ENCODE measurements at places on chromosomes 12 and 14. TPM values are rescaled to one million over a fixed set of nuclear protein-coding genes. Genes with fewer than 3 reads are reported as not detected.

- H3K27ac ChIP-seq, result no peak overlapping the region
- no peak overlapping the region for H3K4me3 ChIP-seq
- no peaks in the 10 kb centered on the region for H3K27me3 ChIP-seq
- DNase-seq, result no peak
Measured at GRCh38 chr12:58174316-58174715, 232.9 kb downstream of the ATP23 start.

- H3K27me3 ChIP-seq, result no peaks in the 10 kb centered on the region
- H3K36me3 ChIP-seq, result no peaks in the 10 kb centered on the region
- no peak for DNase-seq
Measured at GRCh38 chr12:59027199-59027598, 106.9 kb upstream of the LRIG3 start.

DNA sequence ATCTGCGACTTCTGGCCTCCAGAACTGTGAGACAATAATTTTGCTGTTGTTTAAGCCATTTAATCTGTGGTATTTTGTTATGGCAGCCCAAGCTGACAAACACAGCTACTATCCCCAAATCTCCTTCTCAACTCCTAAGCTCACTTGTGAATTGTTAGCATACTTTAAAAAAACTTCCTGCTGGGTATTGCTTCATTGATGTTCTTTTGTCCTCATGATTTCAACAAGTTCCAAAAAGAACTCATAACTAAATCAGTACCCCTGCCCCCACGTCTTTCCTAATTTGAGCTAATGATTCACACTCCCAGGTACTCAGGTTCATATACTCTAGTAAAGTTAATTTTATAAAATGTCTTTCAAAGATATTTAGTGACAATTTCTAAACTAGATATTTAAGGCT is 125.5 kb downstream of the MDGA2 start:
- no peak overlapping the region for H3K4me3 ChIP-seq
- no peak overlapping the region for H3K27ac ChIP-seq
- no peaks in the 10 kb centered on the region for H3K27me3 ChIP-seq
- DNase-seq, result no peak

DNA sequence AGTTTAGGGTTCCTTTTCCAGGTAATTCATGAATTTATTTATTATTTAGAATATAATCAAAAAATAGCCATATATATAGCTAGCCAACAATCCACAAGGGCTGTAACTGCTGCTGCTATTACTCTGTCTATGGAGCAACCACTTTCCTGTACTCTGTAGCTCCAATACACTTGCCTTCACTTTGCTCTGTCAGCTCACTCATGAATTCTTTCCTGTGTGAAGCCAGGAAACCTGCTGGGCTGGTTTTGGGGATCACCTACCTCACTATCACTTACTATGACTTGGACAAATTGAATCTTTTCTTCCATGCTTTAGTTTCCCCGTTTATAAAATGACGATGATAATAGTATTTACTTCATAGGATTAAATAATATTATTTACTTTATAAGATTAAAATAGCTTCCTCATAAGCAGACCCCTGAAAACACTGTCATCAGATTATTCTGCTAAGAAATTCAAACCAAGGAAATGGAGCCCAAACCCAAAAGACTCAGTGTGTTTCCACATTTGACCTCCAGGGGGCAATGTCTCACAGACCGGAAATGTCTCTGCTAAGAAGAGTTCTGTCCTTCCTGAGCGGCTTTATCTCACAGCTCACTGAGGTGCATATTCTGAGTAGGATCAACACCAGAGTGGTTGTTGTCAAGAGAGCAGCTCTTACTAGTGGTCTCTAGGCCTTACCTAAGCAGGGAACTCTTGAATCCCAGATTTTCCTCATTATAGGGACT is 457.1 kb downstream of the DAD1 start:
- H3K4me3 ChIP-seq, result no peak overlapping the region
- no peaks in the 10 kb centered on the region for H3K36me3 ChIP-seq
- H3K27me3 ChIP-seq, result no peaks in the 10 kb centered on the region
- no peak for DNase-seq
- H3K27ac ChIP-seq, result no peak overlapping the region

DNA sequence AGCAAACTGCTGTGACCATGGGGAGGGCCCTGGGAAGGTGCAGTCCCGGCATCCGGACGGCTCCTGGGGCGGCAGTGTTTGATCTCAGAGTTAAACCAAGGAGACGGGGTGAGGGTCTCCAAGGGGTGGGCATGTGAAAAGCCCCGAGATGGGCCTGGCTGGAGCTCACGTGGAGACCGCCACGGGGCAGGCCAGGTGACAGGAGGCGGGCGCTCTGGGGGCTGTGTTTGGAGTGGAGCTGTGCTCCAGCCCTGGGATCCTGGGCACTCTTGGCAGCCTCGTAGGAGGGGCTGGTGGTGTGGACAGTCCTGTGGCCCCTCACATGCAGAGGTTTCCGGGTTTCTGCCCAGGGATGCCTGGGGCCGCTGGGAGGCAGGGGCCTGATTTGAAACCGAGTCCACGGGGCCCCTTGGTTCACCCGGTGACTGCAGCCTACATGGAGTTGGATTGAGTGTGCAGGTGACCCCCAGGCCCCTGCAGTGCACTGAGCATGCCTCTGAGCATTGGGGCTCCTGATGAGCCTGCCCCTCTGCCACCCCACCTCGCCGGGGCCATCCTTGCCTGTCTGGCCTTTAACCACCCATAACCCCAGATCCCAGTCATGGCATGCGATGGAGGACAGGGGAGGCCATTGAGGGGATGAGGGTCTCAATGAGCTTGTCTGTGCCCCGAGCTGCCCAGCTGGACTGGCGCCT is 8.4 kb downstream of the KIF26A start:
- H3K27ac ChIP-seq, result no peak overlapping the region
- H3K4me1 ChIP-seq, result peaks cover 14% of the 10 kb centered on the region
- no peak for DNase-seq
- H3K27me3 ChIP-seq, result no peaks in the 10 kb centered on the region
- H3K4me3 ChIP-seq, result no peak overlapping the region
- no peaks in the 10 kb centered on the region for H3K36me3 ChIP-seq

Gene LTBR
- 143 TPM for total RNA-seq

Gene FLRT2
- 4.5 TPM for total RNA-seq

Gene CCDC197
- total RNA-seq, result not detected

DNA sequence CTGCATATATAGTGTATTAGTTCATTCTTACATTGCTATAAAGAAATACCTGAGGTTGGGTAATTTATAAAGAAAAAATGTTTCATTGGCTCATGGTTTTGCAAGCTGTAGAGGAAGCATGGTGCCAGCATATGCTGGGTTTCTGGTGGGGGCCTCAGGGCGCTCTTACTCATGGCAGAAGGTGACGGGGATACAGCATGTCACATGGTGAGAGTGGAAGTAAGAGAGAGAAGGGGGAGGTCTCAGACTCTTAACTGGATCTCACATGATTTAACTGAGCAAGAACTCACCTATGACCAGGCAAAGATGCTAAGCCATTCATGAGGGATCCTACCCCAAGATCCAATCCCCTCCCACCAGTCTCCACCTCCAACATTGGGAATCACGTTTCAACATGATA is 15.9 kb upstream of the PAWR start:
- no peak for DNase-seq
- H3K4me3 ChIP-seq, result no peak overlapping the region
- H3K36me3 ChIP-seq, result no peaks in the 10 kb centered on the region
- H3K27ac ChIP-seq, result no peak overlapping the region

GRCh38 chr14:67232066-67232465 is 9.2 kb upstream of the PALS1 start:
- no peak overlapping the region for H3K27ac ChIP-seq
- no peak for DNase-seq
- no peak overlapping the region for H3K4me3 ChIP-seq
- no peaks in the 10 kb centered on the region for H3K36me3 ChIP-seq
- no peaks in the 10 kb centered on the region for H3K4me1 ChIP-seq

- no peak for DNase-seq
- H3K36me3 ChIP-seq, result no peaks in the 10 kb centered on the region
- no peaks in the 10 kb centered on the region for H3K4me1 ChIP-seq
- no peak overlapping the region for H3K4me3 ChIP-seq
- H3K27me3 ChIP-seq, result no peaks in the 10 kb centered on the region
Measured at GRCh38 chr12:21881965-21882364, 59.3 kb downstream of the ABCC9 start.

DNA sequence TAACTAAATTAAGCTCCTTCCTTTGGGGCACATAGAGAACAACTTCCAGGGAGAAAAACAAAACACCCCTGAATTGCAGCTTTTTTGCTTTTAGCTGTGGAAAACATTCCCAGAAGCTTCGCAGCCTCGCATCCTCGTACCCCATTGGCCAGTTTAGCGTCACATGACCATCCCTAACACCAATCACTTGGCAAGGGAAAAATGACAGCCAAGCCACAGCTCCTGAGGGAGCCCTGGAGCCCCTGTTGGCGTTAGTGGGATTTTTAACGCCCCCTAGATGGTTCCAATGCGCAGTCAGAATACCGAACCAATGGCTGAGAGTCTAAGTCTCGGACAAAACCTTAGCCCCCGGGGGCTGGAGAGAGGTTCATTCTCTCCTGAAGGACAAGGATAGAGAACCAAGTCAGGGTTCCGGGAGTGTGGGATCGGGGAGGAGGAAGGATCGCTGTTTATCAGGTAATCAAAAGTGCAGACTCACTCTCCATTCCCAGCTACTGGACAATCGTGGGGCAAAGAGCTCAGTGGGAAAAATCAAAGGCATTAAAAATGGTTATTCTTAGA is 135.6 kb upstream of the HIF1A start:
- no peaks in the 10 kb centered on the region for H3K36me3 ChIP-seq
- peaks cover 68% of the 10 kb centered on the region for H3K4me1 ChIP-seq
- H3K4me3 ChIP-seq, result no peak overlapping the region
- H3K27me3 ChIP-seq, result no peaks in the 10 kb centered on the region
- DNase-seq, result no peak
- H3K27ac ChIP-seq, result peak overlapping the region; percentile 92

DNA sequence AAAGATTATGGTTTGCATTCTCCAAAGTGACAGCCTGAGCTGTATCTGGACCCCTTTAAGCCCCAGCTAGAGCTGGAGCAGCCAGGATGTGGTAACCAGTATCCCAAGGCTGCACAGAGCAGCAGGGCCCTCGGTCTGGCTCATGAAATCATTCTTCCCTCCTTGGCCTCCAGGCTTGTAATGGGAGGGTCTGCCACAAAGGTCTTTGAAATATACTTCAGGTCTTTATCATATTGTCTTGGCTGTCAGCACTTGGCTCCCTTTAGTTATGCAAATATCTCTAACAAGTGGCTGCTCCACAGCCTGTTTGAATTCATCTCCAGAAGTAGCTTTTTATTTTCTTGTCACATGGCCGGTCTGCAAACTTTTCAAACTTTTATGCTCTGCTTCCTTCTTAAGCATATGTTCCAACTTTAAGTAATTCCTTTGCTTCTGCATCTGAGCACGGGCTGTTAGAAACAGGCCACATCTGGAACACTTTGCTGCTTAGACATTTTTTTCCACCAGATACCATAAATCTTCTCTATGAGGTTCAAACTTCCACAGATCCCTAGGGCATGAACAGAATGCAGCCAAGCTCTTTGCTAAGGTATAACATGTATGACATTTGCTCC is 663.4 kb upstream of the MIS18BP1 start:
- no peaks in the 10 kb centered on the region for H3K36me3 ChIP-seq
- no peaks in the 10 kb centered on the region for H3K27me3 ChIP-seq
- no peaks in the 10 kb centered on the region for H3K4me1 ChIP-seq
- DNase-seq, result no peak
- no peak overlapping the region for H3K27ac ChIP-seq
- H3K4me3 ChIP-seq, result no peak overlapping the region

Gene RARG
- 101 TPM for total RNA-seq

DNA sequence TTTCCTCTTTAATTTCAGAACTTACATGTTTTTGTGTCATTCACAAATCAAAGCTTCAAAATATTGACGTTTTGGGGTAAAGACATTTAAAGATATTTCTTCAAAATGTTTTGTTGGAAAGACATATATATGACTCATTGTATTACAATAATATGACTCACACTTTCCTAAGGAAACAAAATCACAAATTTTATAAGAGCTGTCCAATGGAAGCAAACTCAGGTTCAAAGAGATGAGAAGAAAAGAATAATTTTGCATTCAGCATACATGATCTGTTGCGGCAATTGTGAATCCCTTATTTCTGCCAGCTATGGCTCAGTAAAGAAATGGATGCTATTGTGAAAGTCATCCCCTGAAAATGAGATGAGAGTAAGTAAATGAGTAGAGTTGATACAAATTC is 82.7 kb downstream of the GRIP1 start:
- peaks cover 4% of the 10 kb centered on the region for H3K4me1 ChIP-seq
- H3K27ac ChIP-seq, result no peak overlapping the region
- no peaks in the 10 kb centered on the region for H3K36me3 ChIP-seq
- no peaks in the 10 kb centered on the region for H3K27me3 ChIP-seq

- no peak for DNase-seq
- H3K4me1 ChIP-seq, result peaks cover 10% of the 10 kb centered on the region
- H3K36me3 ChIP-seq, result no peaks in the 10 kb centered on the region
- no peaks in the 10 kb centered on the region for H3K27me3 ChIP-seq
- no peak overlapping the region for H3K27ac ChIP-seq
Measured at GRCh38 chr14:72609205-72609916, 284.5 kb downstream of the DPF3 start.

Gene MANSC4
- total RNA-seq, result not detected

Gene ABCD2
- 0.11 TPM for total RNA-seq

GRCh38 chr14:24935796-24936195 is 114.2 kb downstream of the STXBP6 start:
- no peaks in the 10 kb centered on the region for H3K36me3 ChIP-seq
- no peak for DNase-seq
- H3K27ac ChIP-seq, result no peak overlapping the region
- no peaks in the 10 kb centered on the region for H3K27me3 ChIP-seq
- no peak overlapping the region for H3K4me3 ChIP-seq
- no peaks in the 10 kb centered on the region for H3K4me1 ChIP-seq

DNA sequence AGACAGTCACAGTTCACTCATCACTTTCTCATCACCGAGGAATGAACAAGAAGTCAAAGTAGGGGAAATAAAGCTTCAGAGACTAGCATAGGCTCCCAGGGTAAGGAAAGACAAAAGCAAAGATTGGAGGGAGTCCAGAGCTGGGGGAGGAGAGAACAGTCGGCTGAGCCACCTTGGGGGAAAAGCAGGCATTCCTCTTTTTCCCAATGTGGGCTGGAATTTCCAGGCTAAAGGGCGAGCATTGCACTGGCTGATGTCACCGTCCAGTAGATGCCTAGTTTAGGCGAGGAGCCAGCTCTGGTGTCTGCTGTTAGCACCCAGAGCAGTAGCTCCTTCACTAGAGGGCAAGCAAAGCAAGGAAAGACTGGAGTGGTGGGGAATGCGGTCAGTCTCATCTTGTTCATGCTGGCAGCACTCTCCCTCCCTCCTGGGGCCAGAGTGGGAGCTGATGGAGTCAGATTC is 8.5 kb upstream of the KRT75 start:
- no peak overlapping the region for H3K27ac ChIP-seq
- no peaks in the 10 kb centered on the region for H3K27me3 ChIP-seq

- H3K27me3 ChIP-seq, result no peaks in the 10 kb centered on the region
- no peaks in the 10 kb centered on the region for H3K36me3 ChIP-seq
- no peak overlapping the region for H3K4me3 ChIP-seq
- DNase-seq, result no peak
Measured at GRCh38 chr12:117850048-117850447, 118.7 kb downstream of the KSR2 start.

- no peaks in the 10 kb centered on the region for H3K36me3 ChIP-seq
- no peak for DNase-seq
- H3K27ac ChIP-seq, result no peak overlapping the region
- H3K4me3 ChIP-seq, result no peak overlapping the region
Measured at GRCh38 chr12:111255261-111255660, 113.6 kb downstream of the PHETA1 start.

Gene RNASE4
- 4.2 TPM for total RNA-seq

GRCh38 chr12:118371321-118372282 is 1.1 kb downstream of the TAOK3 start:
- no peak for DNase-seq
- H3K4me1 ChIP-seq, result peaks cover 4% of the 10 kb centered on the region
- peak overlapping the region; percentile 91 for H3K27ac ChIP-seq
- H3K36me3 ChIP-seq, result no peaks in the 10 kb centered on the region
- H3K4me3 ChIP-seq, result peak overlapping the region; percentile 93

Gene ADGRD1
- total RNA-seq, result 15.3 TPM

Measured in esophagus squamous epithelium (tissue), 5 donors.